ENCODE measurements at places on chromosomes 7 and 10. TPM values are rescaled to one million over a fixed set of nuclear protein-coding genes. Genes with fewer than 3 reads are reported as not detected.

Gene TACR2
- total RNA-seq: 0.61 TPM

Gene WNT8B
- not detected for total RNA-seq

Gene ZNF853
- total RNA-seq: 4.1 TPM

Gene SOSTDC1
- total RNA-seq: not detected

Gene TASOR2
- total RNA-seq: 55.8 TPM

Gene RPEL1
- not detected for total RNA-seq

Gene NUDT13
- total RNA-seq: 1.7 TPM

Gene CYREN
- total RNA-seq: 35.8 TPM

Gene GTF2I
- 219 TPM for total RNA-seq

Gene KIF5B
- 116 TPM for total RNA-seq

Gene LDB1
- 33.0 TPM for total RNA-seq

Gene PKD1L1
- 0.58 TPM for total RNA-seq

Gene SPDYE9
- not detected for total RNA-seq

Gene LRRD1
- total RNA-seq: not detected
